ENCODE measurements at places on chromosomes 16 and 17.

- DNase-seq = no peak
Measured at GRCh38 chr17:75181110-75181509, 1.6 kb downstream of the SUMO2 start.

GRCh38 chr17:27760069-27760885, 40.1 kb downstream of the NOS2 start:
- peak; percentile 66 for DNase-seq

DNA sequence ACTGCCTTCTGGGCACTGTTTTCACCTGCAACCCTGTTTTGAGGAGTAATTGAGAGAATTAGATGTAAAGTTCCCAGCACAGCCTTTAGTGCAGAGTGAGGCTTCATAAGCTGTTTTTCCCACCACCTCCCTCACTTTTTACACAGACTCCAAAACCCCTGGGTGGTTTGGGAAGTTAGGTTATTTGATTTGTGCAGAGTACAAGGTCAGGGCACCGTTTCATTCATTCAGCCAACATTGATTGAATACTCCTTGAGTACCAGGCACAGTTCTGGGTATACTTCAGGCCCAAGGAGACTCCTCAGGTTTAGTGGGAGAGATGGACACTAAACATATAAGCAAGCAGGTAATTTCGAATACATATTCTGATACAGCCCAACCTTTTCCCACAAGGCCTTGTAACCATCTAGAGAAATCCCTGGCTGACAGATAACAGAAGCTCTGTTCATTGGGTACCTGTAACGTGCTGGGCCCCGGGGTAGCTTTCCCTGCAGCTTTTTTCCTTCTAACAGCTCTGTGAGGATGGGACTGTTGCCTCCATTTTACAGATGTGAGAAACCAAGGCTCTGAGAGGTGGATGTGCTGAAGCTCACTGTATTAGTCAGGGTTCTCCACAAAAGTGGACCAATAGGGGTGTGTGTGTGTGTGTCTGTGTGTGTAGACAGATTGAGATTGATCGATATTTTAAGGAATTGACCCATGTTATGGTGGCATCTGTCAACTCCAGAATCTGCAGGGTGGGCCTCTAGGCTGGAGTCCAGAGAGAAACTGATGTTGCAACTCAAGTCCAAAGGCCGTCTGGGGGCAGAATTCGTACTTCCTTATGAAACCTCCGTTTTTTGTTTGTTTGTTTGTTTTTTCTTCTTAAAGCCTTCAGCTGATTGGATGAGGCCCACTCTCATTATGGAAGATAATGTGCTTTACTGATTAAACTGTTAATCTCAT, 234.7 kb downstream of the SNX29 start:
- no peak for DNase-seq

GRCh38 chr16:73230651-73231050, 182.7 kb upstream of the ZFHX3 start:
- no peak for DNase-seq
